ENCODE measurements at places on chromosomes 16 and 17. TPM values are rescaled to one million over a fixed set of nuclear protein-coding genes. Genes with fewer than 3 reads are reported as not detected.
A peak's percentile ranks its signal among the peaks of the same experiment; 100 is the strongest.

- H3K36me3 ChIP-seq: no peaks in the 10 kb centered on the region
- no peak overlapping the region for H3K27ac ChIP-seq
- H3K4me1 ChIP-seq: no peaks in the 10 kb centered on the region
- H3K27me3 ChIP-seq: no peaks in the 10 kb centered on the region
- no peak overlapping the region for H3K4me3 ChIP-seq
Observed at GRCh38 chr17:7803981-7804380, 30.0 kb upstream of the KDM6B start.

DNA sequence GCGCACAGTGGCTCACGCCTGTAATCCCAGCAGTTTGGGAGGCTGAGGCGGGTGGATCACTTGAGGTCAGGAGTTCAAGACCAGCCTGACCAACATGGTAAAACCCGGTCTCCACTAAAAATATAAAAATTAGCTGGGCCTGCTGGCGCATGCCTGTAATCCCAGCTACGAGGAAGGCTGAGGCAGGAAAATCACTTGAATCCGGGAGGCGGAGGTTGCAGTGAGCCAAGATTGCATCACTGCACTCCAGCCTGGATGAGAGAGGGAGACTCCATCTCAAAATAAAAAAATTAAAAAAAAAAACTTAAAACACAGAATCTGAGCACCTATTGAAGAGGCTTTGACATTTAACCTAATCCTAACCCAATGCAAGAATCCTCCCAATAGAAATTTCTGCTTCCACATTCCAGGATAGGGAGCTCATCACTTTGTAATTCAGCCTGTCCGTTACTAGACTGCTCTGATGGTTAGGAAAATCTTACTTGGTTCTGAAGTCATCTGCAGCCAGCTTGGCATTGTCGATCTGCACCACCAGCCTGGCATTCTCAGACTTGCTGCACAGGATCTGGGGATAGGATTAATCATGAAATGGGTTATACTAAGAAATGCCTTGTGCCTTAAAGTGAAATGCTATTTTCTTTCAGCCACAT lies 2.1 kb downstream of the KRT33B start:
- no peak overlapping the region for H3K4me3 ChIP-seq
- no peak for DNase-seq
- H3K4me1 ChIP-seq: no peaks in the 10 kb centered on the region
- H3K36me3 ChIP-seq: no peaks in the 10 kb centered on the region
- no peak overlapping the region for H3K27ac ChIP-seq

DNA sequence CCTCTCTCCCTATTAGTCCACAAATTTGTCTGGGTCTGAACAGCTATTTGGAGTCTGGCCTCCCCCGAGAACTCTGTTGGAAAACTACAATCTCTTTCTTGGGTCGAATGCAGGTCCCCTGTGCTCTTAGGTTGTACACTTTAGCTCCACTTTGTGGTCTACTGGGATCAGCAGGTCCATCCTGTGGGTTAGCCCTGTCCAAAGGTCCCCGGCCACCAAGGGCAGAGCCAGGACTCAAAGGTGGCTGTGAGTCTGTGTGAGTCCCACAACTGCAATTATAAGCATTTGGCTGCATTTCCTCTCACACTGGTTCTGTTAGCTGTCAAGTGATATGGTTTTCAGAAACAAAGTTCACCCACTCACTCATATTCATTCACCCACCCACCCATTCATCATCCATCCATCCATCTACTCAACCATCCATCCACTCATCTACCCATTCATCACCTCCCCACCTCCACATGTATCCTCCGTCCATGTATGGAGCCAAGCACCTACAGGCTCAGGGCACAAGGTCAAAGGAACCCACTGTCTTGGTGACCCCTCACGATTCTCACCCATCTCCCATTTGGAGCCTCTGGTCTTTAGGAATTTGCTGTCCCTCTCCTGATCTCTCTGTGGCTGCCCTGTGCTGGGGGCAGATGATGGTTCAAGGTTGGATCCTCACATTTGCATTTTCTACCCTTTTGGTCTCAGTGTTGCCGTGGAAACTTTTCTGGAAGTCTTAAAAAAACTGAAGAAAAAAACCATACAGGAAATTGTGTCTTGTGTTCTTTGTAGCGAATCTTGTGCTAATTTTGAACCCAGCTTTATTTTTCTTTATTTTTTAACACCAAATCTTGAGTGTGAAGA lies 45.8 kb downstream of the IRF8 start:
- peaks cover 4% of the 10 kb centered on the region for H3K27me3 ChIP-seq
- H3K36me3 ChIP-seq: no peaks in the 10 kb centered on the region
- H3K27ac ChIP-seq: no peak overlapping the region
- no peaks in the 10 kb centered on the region for H3K4me1 ChIP-seq

- H3K4me3 ChIP-seq: no peak overlapping the region
- DNase-seq: no peak
- no peaks in the 10 kb centered on the region for H3K4me1 ChIP-seq
- H3K27me3 ChIP-seq: no peaks in the 10 kb centered on the region
- no peaks in the 10 kb centered on the region for H3K36me3 ChIP-seq
Observed at GRCh38 chr16:77327717-77328116, 107.1 kb downstream of the ADAMTS18 start.

DNA sequence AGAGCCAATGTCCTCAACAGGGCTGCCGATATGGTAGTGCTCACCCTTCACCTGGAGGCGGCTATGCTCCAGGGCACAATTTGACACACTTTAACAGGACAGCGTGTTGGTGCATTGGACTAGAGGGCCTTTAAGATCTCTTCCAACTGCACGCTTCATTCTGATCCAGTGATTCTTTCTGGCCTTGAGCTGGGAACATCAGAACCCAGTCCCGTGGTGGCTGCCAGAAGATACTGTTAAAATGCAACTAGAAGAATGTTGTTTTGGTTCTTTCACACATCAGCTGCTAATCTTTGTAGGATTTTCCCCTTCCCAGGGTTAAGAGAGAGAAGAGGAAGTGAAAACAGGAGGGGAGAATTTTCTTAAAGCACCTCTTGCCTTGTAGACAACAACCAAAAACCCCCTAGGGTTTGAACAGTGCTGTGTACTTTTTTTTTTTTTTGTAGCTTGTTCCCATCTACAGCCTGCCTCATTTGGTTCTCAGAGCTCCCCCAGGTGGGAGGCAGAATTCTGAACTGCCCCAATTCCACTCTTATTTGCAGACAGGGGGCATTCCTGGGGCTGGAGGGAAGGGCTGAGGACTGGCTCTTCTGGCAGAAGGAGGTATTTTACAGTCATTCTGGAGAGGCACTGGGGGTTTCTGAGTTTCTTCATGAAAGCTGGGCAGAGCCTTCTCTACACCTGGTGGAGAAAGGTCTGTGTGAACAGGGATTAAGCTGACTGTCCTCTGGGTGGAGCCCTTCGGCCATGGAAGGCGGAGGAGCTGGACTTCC lies 32.4 kb downstream of the SMARCE1 start:
- H3K4me1 ChIP-seq: no peaks in the 10 kb centered on the region
- H3K27ac ChIP-seq: no peak overlapping the region
- H3K36me3 ChIP-seq: no peaks in the 10 kb centered on the region
- H3K27me3 ChIP-seq: no peaks in the 10 kb centered on the region
- H3K4me3 ChIP-seq: no peak overlapping the region
- peak; percentile 58 for DNase-seq

Gene NPTX1
- 0.57 TPM for polyA plus RNA-seq

Gene BCAR1
- 37.5 TPM for polyA plus RNA-seq

- H3K27me3 ChIP-seq: no peaks in the 10 kb centered on the region
- no peak overlapping the region for H3K4me3 ChIP-seq
- no peak overlapping the region for H3K27ac ChIP-seq
- H3K36me3 ChIP-seq: no peaks in the 10 kb centered on the region
- no peaks in the 10 kb centered on the region for H3K4me1 ChIP-seq
Observed at GRCh38 chr17:58648236-58648635, 43.6 kb downstream of the TEX14 start.

Gene CCL7
- 1.0 TPM for polyA plus RNA-seq

Gene CES5A
- polyA plus RNA-seq: not detected

Gene CLEC18A
- polyA plus RNA-seq: 2.9 TPM

DNA sequence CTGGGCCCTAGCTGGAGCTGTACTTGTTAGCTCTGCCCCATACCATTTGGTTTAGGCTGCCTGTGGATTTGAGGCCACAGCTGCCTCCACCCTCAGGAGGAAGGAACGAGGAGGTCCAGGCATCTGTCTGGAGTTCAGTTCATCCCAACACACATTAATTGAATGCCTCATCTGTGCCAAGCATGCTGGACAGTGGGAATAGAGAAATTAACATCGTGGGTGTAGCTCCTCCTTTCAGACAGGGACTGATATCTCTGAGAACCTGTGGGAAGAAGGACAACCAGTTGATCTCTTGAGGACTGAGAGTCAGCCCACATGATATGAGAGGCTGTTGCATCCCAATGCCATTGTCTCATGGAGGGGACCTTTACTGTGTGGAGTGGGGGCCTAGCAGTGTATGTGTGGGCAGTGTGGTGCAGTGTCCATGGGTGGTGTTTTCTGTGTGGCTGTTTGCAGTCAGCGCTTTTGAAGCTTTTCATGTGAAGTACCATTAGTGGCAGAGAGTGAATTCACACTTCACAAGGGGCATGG lies 29.4 kb upstream of the DDX52 start:
- no peak overlapping the region for H3K27ac ChIP-seq
- H3K36me3 ChIP-seq: no peaks in the 10 kb centered on the region
- H3K4me3 ChIP-seq: no peak overlapping the region
- no peaks in the 10 kb centered on the region for H3K27me3 ChIP-seq

DNA sequence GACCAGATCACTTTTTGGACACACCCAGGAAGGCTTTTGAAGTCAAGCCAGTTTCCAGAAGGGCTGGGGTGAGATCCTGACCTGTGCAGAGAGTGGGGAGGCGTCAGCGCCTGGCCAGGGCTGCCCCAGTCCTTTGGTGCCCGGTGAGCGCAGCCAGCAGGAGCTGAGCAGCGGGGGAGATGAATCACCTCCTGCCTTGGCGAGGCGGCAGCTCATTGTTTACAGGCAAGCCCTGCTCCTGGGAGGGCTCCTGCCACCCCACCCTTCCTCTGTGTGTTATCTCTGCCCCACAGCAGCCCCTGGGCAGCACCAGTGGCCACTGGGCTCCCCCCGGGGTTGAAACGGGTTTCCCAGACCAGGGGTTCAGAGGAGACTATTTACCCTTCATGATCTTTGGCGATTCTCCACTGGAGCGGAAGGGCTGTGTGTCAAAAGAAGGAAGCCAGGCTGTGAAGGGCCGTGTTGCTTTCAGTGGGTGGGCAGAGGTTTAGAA lies 14.1 kb upstream of the ITGB4 start:
- no peaks in the 10 kb centered on the region for H3K4me1 ChIP-seq
- DNase-seq: no peak
- H3K36me3 ChIP-seq: peaks cover 63% of the 10 kb centered on the region
- peak overlapping the region; percentile 79 for H3K27ac ChIP-seq
- no peak overlapping the region for H3K4me3 ChIP-seq

Gene ALOX12
- polyA plus RNA-seq: 0.95 TPM

Gene TEKT3
- polyA plus RNA-seq: 1.2 TPM

GRCh38 chr16:54280751-54281150 lies 5.8 kb downstream of the IRX3 start:
- no peak overlapping the region for H3K27ac ChIP-seq
- H3K36me3 ChIP-seq: no peaks in the 10 kb centered on the region
- no peaks in the 10 kb centered on the region for H3K4me1 ChIP-seq
- no peak for DNase-seq

Gene C16orf54
- polyA plus RNA-seq: 6.0 TPM

All from lung (tissue), 17 donors.